Kidney epithelial cell (primary cell): ENCODE measurements at places on chromosomes 3 and 15. TPM values are rescaled to one million over a fixed set of nuclear protein-coding genes. Genes with fewer than 3 reads are reported as not detected.

SLC24A5 gene
- not detected in 2 replicates for total RNA-seq

CCDC54 gene
- total RNA-seq: not detected in 2 replicates

- no peak for DNase-seq
Measured at GRCh38 chr3:70992562-70993204, 590.8 kb downstream of the FOXP1 start.

DNA sequence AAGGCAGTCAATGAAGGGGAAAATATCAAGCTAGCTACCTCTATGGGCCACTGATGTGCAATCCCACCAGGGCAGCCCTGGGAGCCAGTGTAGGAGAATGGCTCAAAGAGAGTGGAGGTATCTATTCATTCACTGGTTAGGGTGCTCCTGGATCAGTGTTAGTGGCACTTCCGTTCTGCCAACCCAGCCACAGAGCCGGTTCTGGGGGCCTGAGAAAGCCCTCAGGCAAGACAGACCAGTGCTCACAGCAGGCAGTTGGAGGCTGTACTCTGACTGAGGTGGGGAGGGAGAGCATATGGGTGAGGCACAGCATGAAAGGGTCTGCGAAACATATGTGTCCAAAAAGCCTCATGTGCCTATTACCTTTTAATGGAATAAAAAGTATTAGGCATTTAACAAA is 109.3 kb downstream of the KCNMB2 start:
- no peak for DNase-seq

DNA sequence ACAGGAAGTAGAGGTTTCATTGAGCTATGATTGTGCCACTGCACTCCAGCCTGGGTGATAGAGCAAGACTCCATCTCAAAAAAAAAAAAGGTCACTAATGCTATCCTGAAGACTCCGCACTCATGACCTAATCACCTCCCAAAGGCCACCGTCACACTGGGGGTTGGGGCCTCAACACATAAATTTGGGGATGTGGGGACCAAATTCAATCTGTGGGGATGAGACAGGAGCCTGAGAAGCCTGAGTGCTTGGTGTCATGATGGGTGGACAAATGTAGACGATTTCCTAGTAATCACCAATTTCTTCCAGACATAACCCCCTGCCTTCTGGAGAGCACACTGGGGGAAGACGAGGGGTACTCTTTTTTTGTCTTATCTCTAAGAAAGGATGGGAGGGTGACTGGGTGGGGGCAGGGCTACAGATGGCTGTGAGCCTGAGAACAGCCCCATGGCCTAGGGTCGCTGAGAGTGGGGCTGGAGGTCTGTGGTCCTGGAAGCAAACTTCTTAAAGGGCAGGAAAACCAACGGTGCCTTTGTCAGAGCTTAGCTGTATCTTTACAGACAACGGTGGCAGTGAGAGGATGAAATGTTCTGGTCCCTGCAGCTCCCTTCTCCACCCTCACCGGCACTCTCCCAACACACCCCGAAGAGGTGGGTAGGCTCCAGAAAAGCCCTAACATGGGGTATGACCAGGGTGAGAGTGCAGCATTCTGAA is 16.6 kb upstream of the KLF13 start:
- DNase-seq: no peak

- no peak for DNase-seq
Measured at GRCh38 chr3:38479431-38480092, 16.6 kb upstream of the EXOG start.

DNA sequence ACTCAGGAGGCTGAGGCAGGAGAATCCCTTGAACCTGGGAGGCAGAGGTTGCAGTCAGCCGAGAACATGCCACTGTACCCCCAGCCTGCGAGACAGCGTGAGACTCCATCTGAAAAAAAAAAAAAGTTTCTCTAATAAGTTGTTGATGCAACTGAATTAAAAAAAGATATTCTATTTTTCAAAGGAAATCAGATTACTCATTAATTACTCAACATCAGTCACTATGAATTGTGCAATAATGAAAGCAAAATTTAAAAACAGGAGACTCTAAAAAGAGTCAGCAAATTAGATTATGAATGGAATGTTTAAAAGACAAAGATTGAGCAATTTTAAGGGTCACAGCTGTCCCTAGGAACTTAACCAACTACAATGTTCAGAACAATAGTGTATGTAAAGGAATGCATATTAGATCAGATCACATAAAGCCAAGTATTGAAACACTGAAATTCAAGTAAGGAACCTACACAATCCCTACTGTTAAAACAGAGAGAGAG is 60.2 kb upstream of the SLC4A7 start:
- no peak for DNase-seq

DNA sequence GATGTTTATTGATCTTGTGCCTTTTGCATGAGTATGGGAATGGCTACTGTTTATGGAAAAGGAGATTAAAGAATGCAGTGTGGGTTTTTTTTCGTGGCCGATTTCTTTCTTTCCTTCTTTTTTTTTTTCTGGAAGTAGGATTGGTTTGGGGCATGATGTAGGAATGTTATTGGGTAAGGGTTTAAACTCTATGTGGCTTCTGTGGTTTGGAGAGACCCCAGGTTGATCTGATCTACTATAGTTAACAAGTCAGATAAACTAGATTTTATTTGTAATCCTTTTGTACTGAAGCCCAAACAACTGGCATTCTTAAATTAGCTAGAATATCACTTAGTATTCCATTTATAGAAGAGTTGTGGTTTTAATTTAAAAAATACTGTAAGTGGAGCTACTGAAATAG is 304.8 kb downstream of the LPP start:
- no peak for DNase-seq

DNA sequence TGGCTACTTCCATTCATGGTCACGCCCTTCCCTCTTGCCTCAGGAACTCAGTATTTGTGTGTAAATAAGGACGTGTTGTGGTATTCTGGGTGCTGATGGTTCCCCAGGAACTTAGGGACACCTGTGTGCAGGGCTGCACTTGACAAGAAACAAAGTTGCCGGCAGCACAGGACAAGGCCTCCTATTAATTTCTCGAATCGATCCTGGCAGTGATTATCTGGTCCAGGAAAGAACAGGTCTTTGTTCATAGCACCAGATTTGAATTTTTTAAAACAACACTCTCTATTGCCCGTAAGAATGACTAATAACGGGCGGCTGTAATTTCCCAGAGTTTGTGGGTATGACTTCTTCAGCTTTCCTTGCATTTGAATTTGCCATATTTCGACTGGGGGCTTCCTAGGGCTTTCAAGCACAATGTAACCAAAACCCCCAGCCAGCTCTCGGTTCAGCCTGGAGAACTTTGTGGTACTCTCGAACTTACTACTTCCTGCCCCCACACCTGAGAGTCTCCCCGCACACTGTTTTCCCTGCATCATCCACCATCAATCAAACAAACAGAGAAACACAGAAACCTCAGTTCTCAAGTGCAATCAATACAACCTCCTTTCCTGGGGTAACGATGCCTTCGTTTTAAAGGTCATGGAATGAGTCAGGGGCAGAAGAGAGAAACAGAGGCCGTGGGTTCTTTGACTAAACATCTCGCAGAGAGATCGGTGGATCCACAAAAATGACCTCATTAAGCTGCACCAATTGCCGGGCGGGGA is 241.7 kb upstream of the ICE2 start:
- DNase-seq: no peak

DNA sequence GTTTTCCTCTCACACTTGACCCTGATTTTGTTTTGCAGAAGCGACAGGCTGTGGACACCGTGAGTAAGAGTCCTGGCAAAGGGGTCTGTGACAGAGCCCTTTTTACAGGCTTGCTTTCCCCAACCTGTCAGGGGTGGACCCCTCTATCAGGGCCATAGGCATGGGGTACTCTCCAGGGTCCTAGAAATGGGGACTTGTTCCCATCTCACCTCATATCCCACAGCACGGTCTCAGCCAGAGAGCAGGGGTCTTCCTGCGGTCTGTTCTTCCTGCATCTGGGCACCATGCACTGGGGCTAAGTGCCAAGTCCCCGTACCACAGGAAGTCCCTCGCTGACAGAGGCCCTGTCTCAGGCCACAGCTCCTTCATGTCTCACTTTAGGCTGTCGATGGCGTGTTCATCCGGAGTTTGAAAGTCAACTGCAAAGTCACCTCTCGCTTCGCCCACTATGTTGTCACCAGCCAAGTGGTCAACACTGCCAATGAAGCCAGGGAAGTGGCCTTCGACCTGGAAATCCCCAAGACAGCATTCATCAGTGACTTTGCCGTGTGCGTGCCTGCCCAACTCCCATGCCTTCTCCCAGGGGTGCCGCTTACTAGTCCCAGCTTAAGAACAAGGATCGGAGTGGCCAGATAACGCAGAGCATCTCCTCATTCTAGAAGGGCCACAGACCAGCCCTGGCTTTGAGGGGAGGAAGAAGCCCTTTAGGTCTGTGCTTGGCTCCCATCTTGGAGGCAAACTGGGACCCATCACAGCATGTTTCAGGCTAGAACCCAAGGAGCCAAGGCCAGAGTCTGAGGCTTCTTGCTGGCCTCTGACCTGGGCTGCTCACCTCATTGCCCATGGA is 783 bp downstream of the ITIH1 start:
- DNase-seq: no peak

- DNase-seq: no peak
Measured at GRCh38 chr3:186458306-186459107, 85.7 kb downstream of the CRYGS start.

DNA sequence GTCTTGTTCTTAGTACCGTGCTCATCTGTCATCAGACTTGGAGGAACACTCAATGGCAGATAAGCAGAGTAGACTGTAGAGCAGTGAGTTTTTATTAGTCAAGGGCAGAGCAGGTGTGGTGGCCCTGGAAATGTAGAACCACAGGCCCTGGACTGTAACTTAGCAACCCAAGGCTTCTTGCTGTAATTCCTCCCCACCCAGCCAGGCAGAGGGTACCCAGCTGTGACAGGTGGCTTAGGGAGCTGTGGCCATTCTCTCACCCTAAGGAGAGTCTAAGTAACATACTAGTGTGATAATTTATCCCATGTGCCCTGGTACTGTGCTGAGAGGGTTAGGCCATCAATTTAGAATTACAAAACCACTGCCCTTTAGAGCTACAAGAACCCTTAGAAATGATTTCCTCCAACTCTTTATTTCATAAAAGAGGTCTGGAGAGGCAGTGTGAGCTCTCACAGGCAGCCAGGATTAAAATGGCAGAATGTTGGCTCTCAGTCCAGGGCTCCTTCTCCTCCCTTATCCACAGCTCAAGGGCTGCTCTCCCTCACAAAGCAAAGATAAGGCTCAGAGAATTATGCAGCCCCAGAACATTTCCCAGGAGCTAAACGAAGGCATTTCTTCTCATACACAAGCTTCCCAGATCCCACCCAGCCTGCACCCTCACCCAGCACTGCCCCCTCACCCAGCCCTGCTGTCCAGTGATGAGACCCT is 3.0 kb downstream of the POMGNT2 start:
- DNase-seq: no peak
